Fibroblast of mammary gland (primary cell): ENCODE measurements at places on chromosomes 3 and 15.
A peak's percentile ranks its signal among the peaks of the same experiment; 100 is the strongest.

DNA sequence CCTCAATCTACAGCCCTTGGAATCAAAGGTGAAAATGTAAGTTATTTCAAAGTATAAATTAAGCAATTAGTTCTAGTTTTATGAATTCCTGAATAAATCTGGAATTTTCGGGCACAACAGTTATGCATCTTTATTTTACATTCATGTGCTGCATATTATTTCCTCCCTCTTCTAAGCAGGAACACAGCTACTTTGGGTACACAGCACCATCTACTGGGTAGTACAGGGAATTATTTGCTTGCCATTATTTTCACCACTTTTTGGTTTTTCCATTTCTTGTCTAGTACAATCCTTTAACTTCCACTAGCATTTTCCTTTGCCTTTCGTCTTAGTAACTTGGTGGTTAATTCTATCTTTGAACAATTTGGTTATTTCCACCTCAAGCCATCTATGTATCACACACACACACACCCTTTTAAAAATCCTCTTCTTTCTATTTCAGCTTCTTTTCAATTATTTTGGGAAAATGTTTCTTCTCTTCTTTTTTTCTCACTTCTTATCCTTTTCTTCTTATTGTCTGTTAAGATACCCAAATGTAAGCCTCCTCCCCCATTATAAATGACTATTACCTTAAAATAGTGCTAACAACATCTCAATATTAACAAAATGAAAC is 451.0 kb downstream of the MFSD1 start:
- peak; percentile 82 for DNase-seq

- DNase-seq = no peak
Measured at GRCh38 chr3:52437326-52438103, 7.4 kb downstream of the SEMA3G start.

- DNase-seq = no peak
Measured at GRCh38 chr3:197431346-197431910, 124.3 kb downstream of the BDH1 start.

- DNase-seq = no peak
Measured at GRCh38 chr3:181699171-181699903, 12.4 kb upstream of the SOX2 start.

GRCh38 chr15:23642413-23643044 is 5.1 kb downstream of the MAGEL2 start:
- DNase-seq = peak; percentile 62

GRCh38 chr3:150098621-150099020 is 127.9 kb upstream of the PFN2 start:
- DNase-seq = no peak

- DNase-seq = peak; percentile 57
Measured at GRCh38 chr15:96331144-96331944, 844 bp downstream of the NR2F2 start.

GRCh38 chr3:152229692-152230091 is 39.0 kb upstream of the MBNL1 start:
- no peak for DNase-seq

DNA sequence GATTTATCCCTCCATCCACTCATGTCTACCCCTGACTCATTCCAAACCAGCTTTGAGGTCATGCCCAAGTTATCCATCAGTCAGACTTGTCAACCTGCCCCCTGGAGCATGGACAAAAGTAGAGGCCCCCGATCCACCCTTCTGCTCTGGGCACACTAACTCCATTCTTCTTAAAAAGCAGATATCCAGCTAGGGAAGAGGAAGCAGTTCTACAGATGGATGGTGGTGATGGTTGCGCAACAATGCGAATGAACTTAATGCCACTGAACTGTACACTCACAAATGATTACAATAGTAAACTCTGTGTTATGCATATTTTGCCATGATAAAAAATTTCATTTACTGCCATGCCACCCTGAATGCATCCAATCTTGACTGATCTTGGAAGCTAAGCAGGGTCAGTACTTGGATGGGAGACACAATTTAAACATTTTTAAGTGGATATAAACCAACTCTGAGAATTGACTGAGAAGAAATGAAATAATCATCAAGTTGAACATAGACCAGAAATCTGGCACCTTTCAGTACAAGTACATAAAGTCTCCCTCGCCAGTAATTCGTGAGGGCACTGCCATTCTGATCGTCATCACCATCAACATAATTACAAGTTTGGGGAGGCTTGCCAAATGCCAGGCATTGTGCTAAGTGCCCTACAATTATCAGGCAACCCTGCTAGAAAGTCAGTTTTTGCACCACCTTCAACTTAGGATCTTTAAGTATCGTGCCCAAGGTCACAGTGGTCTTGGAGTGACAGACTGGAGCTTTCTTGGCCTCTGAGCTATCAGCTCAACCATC is 124.8 kb downstream of the ATP10A start:
- peak; percentile 44 for DNase-seq

DNA sequence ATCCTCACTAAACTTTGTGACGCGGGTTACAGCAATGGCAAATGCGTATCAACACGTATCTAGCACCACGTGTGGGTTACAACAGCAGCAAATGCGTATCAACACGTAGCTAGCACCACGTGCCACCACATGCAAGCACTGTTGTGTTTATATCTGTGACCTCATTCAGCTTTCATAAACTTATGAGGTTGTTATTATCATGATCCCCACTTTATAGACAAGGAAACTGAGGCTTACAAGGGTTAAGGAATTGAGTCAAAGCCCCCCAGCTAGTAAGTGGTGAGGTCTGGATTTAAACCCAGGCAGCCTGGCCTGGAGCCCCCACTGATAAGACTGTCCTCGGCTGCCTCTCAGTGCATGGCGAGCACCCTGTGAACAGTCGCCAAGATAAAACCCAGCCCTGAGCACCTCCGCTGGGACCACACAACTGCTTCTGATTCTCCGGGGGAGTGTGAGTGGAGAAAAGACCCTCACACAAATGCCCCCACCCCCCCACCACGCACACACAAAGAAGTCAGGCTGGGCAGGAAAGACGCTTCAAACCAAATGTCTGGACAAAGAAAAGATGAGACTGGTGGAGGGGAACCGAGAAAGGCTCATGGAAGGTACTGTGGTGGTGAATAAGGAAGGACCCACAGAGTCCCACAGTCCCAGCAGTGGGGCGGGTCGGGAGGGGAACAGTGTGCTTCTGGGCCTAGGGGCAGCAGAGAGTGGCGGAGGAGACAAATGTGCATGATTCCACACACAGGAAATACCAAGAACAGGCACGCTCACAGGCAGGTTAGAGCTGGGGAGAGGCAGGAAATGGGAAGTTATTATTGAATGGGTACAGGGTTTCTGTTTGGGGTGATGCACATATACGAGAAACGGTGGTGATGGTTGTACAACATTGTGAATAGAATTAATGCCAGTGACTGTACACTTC is 173.4 kb downstream of the XXYLT1 start:
- DNase-seq = no peak

DNA sequence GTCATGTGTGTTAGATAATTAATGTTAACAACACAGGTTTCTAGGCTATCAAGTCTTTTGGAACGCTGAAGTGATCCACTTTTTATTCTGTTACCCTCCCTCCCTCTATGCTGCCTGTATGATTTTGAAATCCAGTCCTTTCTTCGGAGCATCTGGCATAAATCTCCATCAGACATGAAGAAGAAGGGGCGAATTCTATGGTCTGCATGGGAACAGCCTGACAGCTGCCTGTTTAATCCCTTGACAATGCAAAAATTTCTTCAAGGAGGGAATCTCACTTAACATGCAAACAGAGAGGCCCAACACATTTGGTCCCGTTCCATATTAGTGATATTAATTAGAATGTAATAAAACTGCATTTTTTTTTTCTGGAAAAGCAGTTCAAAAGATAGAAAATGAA is 145.2 kb downstream of the VGLL3 start:
- no peak for DNase-seq

DNA sequence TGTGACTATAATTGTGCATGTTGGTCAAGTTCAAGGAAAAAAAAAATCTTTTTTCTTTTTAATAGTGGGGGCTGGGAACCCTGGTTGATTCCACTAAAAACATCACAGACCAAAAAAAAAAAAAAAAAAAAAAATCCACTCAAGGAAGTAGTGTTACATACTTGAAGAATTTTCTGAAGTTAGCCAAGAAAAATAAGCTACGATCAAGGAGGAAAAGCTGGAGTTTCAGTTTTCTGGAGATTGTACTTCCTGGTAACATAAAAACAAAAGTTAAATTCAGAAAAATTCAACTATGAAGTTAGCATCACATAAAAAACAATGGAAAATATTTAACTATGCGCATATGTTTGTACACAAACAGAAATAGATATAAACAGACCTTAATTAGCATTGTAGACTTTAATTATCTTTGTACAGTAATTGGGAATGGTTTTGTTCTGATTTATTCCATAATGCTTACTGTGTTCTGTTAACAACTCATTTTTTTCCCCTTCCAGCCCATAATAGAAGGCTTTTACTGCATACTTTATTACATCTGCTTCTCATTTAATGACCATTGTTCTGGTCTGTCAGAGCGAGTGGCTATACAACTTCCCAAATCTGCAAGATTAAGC is 194.3 kb downstream of the RORA start:
- peak; percentile 75 for DNase-seq

DNA sequence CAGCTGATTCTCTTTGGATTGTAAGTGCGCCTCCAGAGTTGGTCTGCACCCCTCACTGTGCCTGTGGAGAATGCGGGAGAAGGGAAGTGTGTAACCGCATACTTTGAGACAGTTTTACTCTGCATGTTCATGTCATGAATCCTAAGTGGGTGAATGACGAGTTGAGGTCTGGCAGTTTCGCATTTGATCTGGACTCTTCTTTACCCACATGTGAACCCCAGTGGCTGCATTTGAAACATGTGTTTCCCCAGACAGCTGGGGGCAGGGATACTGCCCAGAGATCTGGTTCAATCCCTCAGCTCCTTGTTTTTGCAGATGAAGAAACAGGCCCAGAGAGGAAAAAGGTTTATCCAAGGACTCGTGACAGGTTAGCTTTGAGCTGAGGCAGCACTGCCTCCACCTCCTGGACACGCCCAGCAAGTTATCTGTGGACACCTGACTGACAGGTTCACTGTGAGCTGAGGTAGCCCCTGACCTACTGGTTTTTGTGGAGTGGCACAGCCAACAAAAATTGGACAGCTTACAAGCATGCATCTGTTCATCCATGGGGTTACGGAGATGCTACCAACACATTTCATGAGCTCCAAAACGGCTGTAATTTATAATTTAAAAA is 207.3 kb downstream of the XXYLT1 start:
- DNase-seq = no peak

GRCh38 chr3:11624161-11624560 is 19.6 kb downstream of the VGLL4 start:
- DNase-seq = peak; percentile 76

DNA sequence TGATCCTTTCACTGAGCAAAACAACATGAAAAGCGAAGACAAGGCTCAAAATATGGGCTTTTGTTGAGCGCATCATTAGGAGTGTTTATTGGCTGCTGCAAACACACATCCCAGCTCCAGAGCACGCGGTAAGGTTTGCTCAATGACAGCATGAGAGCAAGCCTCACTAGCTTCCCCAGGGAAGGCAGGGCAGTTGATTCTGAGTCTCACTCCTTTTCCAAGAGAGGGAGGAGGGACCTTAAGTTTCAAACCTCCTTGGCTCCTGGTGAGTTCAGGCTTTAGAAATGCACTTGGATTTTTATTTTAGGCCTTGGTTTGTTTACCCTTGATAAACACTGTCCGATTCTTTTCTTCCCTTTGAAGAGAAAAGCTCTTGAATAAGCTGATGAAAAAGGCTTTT is 69.1 kb upstream of the CACNA2D3 start:
- no peak for DNase-seq

- no peak for DNase-seq
Measured at GRCh38 chr3:10666621-10667020, 149.4 kb upstream of the SLC6A11 start.

GRCh38 chr3:19147905-19148767 is at the start of gene KCNH8:
KCNH8 (plus strand) TSS chr3:19148510; CDS start chr3:19148720, 210 bp downstream.
- DNase-seq = no peak

DNA sequence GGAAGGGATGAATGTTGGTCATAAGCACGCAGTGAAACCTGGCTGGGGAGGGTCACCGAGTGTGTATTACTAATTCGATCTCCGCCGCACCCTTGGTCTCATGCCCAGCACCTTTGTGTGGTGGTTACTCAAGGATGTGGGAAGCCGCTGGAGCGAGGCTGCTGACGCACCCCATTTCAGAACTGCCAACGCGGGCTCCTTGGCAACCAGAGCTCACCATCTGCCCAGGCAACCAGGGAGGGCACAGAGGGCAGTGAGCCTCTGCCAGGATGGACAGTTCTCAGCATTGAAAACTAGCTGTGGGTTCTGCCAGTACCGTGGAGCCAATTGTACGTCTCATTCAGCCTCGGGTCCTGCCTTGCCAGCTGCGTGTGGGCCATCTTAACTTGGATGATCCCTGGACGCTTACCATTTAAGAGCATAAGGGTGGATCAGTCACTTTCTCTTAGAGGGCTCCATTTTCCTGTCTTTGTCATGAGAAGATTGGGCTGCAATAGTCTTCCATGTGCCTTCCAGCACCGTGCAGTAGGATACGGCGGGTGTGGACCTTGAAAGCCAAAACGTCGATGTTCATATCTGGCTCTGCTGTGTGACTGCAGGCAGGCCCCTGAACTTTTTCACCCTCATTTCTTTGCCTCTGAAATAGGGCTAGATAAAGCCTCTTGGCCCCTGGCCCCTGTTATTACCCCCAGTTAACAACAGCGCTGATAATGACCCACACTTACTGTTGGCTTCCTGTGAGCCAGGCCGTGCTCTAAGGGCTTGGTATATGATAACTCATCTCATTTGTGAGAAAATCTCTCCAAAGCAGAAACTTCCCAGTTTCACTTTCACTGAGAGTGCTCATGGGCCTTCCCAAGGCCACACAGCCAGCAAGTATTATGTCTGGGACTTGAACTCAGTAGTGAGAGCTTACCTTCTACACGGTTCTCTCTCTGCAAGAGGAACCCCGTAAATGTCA is 238.8 kb downstream of the OPA1 start:
- DNase-seq = no peak

DNA sequence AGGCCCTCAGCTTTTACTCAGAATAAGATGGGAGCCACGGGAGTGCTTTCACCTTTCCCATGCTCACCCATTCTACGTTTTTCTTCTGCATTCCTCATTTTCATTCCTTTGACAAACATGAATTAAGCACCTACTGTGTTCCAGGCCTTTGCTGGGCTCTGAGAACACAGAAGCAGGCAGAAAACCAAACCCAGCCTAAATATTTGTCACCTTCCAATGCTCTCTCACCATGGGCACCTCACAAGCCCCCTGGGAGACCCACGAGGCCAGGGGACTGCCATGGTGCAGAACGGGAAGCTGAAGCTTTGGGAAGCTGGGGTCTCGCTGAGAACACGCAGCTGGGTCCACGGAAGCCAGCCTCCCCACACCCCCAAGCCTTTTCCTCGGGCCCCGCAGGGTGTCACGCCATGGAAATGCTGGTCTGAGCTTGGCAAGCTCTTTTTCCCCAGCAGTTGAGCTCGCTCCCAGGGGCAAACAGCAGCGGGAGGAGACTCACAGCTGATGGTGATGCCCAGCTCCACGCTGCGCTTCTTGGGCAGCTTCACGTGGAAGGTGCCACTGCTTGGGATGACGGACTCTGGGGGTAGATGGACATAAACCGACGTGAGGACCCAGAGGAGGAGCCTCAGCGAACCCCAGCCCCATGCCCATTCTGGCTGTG is 27.7 kb downstream of the GRIP2 start:
- DNase-seq = no peak

- no peak for DNase-seq
Measured at GRCh38 chr3:59237121-59237520, 187.3 kb upstream of the CFAP20DC start.

GRCh38 chr3:39849992-39850715 is 40.7 kb downstream of the MYRIP start:
- no peak for DNase-seq

- no peak for DNase-seq
Measured at GRCh38 chr3:111858642-111859041, 423 bp upstream of the PHLDB2 start.
